SK-N-DZ (cell line): ENCODE measurements at places on chromosomes 6 and 20.
A peak's percentile ranks its signal among the peaks of the same experiment; 100 is the strongest.

GRCh38 chr6:86822747-86823146 lies 114.6 kb upstream of the HTR1E start:
- no peak for DNase-seq

DNA sequence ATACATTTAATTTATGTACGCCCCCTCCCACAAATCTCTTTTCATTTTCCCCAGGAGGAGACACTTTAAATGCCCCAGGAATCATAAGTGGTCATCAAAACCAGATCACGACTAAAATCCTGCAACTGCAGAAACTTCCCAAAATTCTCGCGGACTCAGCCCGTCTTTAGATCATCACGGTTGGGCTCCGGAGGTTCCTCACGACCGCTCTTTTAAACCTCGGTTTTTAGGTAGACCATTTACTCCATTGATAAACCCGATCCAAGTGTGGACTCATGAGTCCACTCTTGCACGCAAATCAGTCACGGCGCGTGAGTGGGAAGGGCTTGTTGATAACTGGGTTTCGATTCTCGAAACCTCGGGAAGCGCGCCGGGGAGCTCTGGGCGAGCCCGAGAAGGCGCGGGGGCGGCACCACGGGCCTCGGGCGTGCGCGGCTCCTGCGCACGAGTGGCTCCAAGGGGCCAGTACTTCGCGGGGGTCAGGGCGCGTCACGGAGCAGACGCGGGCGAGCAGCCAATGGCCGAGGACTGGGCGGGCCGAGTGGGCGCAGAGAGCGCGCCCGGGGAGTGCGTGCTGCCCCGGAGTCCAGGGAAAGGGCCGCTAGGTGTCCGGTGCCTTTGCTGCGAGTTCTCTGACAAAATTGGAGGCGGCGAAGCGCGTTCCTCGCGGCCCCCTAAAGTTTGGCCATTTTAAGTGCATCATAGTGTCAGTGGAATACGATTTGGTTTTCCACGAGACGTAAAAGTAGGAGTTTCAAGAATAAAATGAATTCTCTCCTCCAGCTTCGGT lies 635 bp upstream of the TENT5A start:
- DNase-seq, result peak; percentile 85

- DNase-seq, result no peak
Measured at GRCh38 chr6:16069671-16070070, 59.2 kb upstream of the MYLIP start.

- DNase-seq, result no peak
Measured at GRCh38 chr6:154125421-154125820, 86.4 kb downstream of the OPRM1 start.

- no peak for DNase-seq
Measured at GRCh38 chr6:20599302-20600051, 65.2 kb downstream of the CDKAL1 start.

DNA sequence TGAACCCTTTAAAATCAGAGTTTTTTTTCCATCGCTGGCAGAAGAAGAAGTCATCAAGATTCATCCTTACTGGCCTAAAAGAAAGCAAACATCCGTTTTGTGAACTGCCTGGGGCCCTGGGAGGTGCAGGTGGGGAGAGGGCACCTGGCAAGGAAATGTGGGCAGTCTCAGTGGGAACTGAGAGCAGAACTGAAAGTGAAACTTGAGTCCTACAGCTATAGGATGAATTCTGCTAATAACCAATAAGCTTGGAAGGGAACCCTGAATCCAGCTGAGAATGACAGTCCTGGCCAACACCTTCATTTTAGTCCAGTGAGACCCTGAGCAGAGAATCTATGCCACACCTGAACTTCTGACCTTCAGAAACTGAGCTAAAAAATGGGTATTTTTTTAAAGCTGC lies 130.1 kb upstream of the ASCC3 start:
- DNase-seq, result no peak

DNA sequence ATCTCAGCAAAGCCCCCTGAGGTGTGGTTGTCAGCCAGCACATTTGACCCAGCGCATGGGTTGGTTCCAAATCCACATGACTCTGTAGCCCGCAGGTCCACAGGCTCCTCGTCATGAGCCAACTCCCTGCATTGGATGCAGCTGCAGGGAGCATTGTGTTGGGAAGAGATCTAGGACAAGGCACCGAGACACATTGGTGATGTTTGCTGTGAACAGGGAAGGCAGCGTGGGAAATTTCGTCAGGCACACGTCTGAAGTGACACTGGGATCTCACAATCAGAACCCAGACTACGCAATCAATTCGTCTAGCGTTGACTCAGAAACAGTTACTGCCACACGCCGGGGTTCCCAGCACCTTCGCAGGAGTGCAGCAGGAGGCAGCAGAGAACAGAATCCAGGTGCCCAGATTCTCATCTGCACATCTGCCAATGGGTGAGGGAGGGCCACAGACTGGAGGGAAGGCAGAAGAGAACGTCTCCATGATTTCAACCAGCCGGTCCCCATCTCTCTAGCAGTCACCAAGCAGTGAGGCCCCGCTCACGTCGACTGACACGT lies 177.0 kb downstream of the TTLL2 start:
- DNase-seq, result no peak

DNA sequence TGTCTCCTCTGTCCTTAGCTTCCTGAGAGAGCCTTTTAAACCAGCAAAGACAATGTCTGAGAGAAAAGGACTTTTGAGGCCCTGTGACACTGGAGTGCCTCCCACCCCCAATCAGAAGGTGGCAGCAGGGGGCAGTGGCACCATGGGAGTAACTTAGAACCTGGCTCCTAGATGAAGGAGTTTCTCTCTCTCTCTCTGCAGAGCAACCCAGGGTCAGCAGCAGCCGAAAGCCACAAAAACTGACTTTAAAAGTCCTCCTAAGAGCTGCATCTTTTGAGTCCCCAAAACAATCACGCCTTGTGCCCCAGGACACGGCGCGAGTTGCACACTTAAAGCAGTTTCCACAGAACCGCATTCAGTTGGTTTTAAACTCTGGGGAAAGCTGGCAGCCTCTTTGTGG lies 5.3 kb upstream of the TCP11 start:
- peak; percentile 34 for DNase-seq

DNA sequence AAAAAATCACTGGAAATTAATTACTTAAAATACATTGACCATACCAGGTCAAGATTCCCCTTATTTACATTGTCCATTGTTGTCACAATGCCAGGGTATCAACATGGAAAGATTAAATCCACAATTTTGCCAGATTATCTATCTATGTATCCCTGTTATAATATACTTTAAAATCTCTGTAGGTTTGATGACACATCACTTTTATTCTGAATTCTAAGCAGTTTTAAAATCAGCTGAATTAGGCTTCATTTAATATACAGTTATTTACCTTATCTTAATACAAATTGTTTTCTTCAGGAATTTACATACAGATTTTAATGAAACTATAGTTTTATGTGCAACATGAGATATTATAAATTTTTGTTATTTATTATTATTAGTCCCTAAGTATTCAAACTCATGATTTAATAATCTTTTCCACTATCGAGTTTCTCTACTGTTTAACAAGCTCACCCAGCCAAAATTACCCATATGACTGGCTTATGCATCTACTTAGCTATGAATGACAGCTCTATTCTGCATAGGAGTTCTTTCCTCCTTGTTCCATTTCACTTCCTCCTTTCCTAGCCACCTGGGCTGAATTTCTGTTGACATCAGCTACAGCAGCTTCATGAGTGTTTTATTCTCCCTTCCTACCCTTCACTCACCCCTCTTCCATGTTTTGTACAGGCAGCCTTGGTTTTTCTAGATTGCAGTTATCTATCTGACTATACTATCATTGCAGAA lies 654.2 kb upstream of the MAP3K7 start:
- DNase-seq, result no peak

GRCh38 chr20:15561707-15562404 lies 1011.4 kb downstream of the KIF16B start:
- DNase-seq, result peak; percentile 10

DNA sequence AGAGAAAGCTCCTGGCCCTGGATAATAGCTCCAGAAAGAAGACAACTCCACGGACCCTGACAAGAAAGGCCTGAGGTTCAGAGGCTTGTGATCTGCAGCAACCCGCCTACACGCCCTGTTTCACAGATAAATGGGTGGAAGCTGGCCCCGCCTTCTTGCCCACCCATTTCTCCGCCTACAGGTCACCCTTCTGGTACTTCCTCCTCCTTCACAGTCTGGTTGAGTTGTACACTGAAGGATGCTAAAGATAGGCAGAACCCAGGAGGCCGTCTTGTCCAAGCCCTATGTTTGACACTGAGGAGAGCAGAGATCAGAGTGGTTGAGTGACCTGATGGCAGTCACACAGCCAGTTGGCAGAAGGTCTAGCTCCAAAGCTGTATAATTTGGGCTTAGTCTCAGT lies 34.2 kb upstream of the MDGA1 start:
- DNase-seq, result peak; percentile 57

DNA sequence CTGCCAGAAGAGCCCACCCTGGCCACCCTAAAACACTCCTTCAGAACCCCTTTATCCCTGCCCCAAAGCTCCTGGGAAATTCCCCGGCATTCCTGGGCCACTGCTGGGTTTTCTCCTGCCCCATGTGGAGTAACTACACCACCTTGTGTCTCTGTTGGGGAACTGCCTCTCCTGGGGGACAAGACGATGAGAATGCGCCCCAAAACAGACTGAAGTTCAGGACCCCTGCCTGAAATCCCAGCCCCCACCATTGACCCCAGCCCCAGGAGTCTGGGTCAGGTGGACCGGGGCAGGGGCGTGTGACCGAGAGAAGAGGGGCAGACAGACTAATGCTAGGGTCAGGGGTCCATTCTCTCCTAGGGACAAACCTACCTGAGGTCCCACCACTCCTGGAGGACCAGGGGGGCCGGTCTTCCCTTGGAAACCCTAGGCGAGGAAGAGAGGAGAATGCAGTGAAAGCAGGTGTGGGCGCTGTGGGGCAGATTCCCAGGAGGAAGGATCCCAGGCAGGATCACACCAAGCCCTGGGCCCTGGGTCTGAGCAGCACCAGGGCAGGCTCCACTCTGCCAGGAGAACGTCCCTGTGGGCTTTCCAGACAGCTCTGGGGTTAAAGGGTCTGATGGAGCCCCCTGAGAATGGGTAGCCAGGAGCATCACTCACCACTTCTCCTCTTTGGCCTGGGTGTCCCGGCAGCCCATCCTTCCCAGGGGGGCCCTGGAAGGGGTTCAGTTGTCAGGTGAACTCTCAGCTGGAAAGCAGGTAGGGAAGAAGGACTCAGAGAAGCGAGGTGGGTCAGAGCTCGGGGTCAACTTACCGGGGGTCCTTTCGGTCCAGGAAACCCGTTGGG lies 19.4 kb downstream of the COL11A2 start:
- no peak for DNase-seq

GRCh38 chr6:166057431-166057830 lies 110.2 kb downstream of the TBXT start:
- no peak for DNase-seq

DNA sequence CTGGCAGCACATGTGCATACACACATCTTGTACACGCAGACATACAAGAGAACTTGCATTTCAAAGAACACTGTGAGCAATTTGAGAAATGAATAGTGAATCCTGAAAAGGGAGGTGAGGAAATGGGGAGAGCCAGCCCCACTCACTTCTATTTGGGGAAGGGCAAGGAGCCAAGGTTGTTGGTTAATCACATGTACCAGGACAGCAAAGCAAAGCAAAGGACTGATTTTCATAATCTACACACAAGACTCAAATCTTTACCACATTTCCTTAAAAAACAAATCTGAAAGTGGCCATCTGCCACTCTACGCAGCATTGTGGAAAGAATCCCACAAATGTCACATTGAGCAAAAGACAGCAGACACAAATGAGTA lies 35.0 kb upstream of the KIF16B start:
- no peak for DNase-seq

GRCh38 chr6:155261111-155261900 lies 2.5 kb upstream of the CLDN20 start:
- no peak for DNase-seq

DNA sequence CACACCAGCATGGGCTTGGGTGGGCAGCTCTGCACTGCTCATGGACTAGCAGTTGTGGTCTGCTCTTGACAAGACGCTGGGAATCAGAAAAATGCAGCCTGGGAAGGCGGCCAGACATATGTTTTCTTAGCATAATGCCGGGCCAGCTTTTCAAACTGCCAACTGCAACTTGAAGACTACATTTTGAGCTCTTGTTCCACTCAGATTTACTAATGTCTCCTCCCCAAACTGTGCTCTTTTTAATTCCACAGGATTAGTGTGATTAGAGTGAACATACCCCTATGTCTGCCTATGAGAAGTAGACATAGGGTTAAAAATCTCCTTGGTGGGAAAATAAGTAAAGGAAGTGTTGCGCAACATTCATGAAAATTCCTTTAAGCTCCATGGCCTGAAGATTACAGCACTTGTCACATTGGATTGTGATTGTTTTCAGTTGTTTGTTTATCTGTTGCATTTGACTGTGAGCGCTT lies 5.3 kb upstream of the FNDC1 start:
- DNase-seq, result no peak

- DNase-seq, result no peak
Measured at GRCh38 chr20:19045371-19045770, 167.1 kb upstream of the SLC24A3 start.

DNA sequence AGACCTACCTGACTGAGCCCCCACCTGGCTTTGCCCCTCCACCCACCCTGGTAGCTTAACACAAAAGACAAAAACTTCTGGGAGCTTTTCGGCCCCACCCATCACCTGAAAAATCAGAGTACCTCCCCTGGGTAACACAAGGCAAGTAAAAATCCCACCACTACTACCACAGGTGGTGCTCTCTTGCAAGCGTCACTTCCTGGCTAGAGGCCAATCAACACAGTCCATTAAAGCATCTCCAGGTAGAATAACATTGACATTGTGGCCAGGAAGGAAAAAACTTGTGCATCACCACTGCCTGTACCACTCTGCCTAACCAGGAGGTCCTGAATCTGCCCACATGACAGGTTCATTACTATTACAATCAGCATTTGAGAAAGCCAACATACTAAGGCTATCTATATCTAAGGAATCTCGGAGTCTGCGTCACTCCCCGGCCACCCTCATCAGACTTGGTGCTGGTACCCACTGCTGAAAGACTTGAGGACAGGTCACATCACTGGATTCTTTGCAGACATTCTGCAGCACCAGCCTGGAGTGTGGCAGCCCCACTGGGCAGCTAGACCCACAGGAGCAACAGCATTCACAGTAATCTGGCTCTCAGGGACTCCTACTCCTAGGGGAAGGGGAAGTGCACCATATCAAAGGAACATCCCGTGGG lies 125.9 kb downstream of the CDK19 start:
- no peak for DNase-seq

DNA sequence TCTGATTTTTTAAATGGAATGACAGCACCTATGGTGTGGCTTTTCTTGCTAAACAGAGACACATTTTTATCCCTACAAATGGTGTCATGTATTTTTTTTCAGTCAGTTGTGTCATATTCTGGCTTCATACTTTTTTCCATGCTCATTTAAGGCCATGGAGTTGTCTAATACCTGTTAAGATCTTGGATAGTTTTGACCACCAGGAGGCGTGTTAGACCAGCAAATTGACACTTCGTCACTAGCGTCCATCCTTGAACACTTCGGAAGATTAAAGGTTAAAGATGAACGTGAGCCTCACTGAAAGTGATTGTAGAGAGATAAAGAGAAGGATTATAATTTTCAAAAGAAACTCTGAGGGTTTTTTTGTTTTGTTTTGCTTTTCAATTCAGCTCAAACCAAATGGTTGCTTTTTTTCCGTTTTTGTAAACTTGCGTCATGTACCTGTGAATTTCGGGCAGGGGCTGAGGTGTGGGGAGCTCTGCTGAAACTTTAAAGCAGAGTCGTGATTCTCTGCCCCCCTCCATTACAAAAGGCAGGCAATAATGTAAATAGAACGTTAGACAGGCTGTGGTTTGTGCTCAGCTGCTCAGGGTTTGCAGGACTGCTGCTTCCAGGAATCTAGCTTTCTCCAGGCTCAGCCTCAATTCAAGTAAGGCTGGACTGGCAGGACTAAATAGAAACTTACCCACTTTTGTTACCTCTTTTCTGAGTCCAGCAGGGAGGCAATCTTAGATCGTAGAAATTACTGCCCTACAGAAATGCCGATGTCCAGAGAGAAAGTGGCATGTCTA lies 245.1 kb downstream of the FOXA2 start:
- peak; percentile 51 for DNase-seq
